ENCODE measurements at places on chromosomes 7 and 10.

- no peak for DNase-seq
Measured at GRCh38 chr10:122974023-122974422, 6.2 kb upstream of the PSTK start.

DNA sequence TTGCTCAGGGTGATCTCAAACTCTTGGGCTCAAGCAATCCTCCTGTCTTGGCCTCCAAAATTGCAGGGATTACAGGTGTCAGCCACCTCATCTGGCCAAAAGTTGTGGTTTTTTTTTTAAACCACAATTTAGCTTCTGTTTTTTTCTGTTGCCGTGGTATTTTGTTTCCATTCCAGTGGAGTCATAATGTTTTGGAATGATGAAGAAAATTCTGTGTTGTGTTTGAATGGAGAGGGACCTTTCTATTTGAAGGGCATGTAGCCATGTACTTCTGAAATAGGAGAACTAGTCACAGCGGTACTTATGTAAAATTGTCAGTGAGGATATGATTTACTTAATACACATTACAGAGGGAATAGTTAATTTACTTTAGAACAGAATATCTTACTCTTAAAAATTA, 201.3 kb downstream of the ARL4A start:
- no peak for DNase-seq

- DNase-seq, result no peak
Measured at GRCh38 chr7:3453398-3453797, 152.3 kb downstream of the SDK1 start.

DNA sequence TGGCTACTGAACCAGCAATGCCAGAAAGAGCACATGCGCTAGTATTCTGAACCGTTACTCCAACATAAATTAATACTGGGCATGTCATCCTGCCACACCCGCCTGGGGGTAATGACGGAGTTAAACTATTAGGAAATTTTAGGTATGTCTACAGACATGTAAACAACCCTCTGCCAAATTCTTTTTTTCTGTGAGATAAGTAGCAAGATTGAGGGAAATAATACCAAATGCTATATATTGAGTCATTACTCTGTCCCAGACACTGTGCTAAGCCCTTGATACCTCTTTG, 7.4 kb downstream of the LSMEM1 start:
- DNase-seq, result no peak

- DNase-seq, result no peak
Measured at GRCh38 chr7:9608560-9608959, 1175.2 kb downstream of the NXPH1 start.

DNA sequence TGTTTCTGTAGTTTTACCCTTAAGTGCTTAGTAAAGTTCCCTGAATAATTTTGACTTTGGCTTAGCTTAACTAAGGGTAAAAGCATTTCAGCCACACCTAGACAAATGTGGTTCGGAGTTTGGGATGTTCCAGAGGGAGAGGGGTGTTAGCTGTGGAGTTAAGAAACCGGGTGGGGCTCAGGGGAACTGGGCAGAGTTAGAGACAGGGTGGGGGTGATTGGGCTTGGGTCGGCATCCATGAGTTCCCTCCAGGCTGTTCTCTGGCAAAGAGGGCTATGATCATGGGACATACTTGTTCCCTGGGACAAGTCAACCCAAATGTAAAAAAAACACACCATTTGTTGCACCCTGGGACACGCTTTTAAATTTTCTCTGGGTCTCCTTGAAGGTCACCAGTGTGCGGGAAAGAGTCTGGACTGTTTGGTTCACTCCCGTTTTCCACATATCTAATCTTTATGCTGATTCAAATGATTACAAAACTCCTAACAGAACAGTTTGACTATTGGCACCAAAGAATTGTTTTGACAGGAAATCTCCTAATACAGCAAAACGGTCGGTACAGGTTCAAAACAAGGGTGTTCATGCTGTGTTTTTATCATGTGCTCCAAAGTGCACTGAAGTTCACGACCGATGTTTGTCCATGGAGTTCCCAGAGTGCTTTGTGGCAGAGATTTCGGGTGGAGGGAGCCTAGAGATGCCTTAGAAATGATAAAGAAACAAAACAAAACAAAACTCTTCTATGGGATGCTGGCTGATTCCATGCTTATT, 56.5 kb downstream of the PLXDC2 start:
- DNase-seq, result no peak

DNA sequence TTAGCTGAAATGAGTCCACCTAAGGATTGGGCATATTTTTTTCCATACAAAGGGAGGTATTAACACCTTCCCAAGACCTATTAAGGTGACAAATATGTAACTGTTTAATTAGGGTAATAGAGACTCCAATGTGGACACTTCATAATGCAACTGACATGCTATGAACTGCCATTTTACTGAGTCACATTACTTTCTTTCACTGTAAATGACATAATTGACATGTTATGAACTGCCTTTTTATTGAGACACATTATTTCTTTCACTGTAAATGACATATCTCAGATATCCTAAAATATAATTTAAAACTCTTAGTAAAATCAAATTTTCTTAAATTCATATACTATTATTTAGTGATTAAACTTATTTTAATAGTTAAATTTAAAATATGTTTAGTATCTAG, 528.8 kb upstream of the PCDH15 start:
- DNase-seq, result no peak

DNA sequence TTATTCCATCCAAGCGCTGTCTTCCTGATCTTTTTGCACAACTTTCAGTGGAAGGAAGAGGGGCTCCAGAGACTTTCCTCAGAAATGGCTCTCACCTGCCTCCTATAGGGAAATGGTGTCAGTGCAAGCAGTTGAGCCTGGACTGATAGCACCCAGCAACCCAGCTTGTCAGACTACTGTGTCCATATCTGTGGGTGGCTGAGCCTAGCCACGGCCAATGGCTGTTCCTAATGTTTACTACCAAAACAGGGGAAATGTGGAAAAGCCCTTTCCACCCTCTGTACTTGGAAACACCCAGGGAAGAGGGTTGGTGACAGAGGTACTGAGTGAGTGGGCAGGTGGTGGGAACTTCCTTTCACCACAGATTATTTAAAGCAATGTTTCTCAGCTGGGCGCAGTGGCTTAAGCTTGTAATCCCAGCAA, 4.3 kb upstream of the YKT6 start:
- DNase-seq, result peak; percentile 40

DNA sequence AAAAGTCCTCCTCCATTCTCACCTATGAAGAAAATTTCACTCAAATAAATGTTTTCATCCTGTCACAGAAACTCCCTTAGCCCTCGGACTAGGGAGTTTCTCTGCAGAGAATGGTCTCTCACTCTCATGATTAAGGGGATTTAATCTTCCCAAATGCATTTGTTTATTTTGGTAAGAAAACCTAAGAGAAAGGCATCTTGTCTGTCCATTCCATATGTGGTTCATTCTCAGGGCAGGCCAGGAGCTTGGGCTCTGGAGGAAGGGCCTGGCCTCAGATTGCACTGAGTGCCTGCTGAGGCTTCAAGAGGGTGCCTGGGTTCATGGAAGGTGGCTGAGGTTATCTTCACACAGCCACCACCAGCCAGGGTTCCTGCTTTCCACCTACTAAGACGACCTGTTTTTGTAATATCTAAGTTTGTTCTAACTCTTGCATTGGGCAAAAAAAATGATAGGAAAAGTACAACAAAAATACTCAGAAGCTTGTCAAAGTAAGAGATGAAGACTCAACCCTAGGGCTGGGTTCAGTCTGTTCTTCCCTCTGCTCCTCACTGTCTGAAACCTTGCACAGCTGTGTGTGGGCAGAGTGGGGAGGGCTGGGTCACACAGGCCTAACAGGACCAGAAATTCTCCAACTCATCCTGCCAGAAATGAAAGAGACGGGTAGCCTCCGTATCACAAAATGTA, 186.7 kb downstream of the CXCL12 start:
- DNase-seq, result no peak

DNA sequence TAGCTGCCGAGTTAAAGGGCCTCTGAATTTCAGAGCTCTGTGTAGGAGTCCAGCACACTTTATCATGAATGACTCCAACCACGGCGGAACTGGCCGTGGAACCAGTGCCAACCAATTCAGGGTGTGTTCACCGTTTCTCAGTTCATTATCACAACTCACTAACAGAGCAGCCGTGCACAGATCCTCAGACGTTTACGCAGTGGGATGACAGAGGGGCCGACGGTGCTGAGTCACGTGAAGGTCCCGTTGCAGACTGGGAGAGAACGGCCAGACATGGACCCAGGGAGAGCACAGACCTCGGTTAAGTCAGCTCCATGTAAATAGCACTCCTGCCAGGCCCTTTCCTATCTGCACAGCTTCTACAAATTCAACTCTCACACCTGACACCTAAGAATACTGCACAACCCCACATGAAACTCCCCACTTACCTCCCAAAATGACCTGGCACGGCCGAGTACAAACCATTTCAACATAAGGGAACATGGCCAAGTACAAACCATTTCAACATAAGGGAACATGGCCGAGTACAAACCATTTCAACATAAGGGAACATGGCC, 95.5 kb downstream of the DIP2C start:
- no peak for DNase-seq

- no peak for DNase-seq
Measured at GRCh38 chr7:67380326-67380725, 383.7 kb downstream of the TYW1 start.

- no peak for DNase-seq
Measured at GRCh38 chr10:100020142-100020885, 10.6 kb upstream of the DNMBP start.

- DNase-seq, result no peak
Measured at GRCh38 chr10:70910486-70911341, 22.3 kb upstream of the PCBD1 start.

DNA sequence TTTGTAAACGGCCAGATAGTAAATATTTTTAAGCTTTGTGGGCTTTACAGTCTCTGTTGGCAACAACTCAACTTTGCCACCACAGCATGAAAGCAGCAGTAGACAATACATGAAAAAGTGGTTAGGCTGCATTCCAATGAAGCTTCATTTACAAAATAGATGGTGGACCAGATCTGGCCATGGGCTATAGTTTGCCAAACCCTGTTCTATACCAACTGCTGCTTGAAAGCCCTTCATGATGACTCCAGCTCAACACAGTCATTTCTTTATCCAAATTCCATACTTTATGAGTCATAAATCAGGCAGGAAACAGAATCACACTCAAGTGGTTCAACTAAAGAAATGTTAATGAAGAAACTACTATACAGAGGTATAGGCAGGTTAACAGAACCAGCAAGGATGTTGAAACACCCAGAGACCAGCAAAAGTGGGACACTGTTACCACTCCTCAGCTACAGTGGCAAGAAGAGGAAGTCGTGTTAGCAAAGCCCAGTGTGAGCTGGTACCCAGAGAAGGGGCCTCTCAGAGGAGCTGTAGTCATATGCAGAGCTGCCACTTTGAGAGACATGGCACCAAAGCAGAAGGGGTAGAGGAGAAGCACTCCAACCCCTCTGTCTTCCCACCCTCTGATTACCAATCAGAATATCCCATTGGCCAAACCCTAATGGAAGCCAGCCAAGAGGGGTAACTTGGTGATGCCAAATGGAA, 72.5 kb downstream of the PRLHR start:
- no peak for DNase-seq

DNA sequence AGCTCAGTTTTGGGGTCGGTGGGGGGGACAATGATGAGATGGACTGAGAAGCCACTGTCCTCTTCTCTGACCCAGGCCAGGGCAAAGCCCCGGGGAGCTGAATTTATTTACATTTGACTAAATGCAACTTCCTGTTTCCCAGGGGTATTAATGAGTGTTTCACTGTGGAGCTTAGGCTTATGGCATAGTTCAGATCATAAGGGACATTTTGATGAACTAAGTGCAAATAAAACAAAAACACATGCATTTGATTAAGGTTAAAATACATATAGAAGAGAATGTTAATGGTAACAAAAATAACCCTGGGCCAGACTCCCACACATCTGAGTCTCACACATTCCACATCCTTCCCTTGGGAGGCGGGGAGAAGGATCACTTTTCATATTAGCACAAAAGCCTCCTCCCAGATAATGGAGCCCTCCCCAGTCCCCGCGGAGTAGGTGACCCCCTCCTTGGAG, 320.6 kb downstream of the FRMD4A start:
- DNase-seq, result no peak
